ENCODE measurements at places on chromosomes 13 and 19.

GRCh38 chr13:112576191-112576590 is 11.8 kb downstream of the TUBGCP3 start:
- no peak for DNase-seq

GRCh38 chr19:4795400-4795799 is 3.9 kb downstream of the FEM1A start:
- no peak for DNase-seq

- no peak for DNase-seq
Measured at GRCh38 chr13:84705982-84706710, 823.9 kb upstream of the SLITRK1 start.

DNA sequence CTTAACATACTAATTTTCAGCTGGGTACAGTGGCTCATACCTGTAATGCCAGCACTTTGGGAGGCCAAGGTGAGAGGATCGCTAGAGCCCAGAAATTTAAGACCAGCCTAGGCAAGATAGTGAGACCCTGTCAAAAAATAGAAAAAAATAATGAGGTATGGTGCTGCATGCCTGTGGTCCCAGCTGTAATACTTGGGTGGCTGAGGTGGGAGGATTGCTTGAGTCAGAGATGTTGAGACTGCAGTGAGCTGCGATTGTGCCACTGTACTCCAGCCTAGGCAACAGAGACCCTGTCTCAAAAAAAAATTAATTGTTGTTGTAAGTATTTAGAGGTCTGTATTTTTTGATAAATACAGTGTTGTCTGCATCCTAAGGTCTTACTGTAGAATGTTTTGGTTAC is 66.8 kb downstream of the FNDC3A start:
- DNase-seq = no peak

- DNase-seq = no peak
Measured at GRCh38 chr19:44806291-44806690, 2.6 kb upstream of the BCAM start.

DNA sequence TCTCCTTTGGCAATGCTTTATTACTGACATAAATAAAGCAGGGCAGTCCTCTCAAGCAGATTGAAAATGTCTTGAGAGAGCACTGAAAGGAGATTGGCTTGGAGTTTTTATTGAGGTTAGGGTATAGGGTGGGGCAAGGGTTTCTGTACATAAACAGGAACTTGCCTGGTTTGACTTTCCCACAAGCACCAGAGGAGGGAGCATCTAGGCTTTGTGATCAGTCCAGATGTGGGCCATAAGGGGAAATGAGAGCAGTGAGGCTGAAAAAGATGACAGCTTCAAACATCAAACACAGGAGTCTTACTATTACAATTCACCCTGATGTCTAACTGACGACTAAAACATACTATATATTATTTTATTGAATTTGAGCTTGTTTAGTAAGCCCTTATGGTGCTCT is 260.9 kb downstream of the MTUS2 start:
- no peak for DNase-seq

DNA sequence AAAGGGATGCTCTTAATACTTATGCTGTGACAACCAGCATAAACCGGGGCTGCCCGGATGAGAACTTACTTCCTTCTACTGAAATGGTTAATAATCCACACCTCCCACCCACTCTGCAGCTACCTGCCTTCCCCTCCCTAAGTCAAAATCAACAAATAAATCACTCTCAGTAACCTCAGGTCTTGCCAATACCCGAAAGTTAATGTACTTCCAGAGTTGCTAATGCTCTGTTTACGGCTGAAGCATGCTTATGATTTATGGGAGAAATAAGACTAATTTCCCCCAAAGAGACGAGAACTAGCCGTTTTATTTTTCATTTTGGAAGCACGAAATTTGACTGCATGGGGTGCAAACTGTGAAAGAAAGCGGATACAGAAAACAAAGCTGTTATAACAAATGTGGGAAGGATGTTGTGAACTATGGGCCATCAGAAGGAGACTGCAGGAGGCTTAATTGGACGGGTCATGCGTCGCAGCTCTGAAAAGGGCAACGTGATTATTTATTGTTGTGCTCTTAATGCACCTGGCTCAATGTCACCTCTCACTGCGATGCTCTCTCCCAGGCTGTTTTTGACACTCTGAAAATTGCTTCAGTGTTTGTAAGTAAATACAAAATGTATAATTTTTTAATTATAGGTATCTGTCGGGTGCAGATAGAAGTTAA is 114.0 kb upstream of the SLC7A1 start:
- no peak for DNase-seq

DNA sequence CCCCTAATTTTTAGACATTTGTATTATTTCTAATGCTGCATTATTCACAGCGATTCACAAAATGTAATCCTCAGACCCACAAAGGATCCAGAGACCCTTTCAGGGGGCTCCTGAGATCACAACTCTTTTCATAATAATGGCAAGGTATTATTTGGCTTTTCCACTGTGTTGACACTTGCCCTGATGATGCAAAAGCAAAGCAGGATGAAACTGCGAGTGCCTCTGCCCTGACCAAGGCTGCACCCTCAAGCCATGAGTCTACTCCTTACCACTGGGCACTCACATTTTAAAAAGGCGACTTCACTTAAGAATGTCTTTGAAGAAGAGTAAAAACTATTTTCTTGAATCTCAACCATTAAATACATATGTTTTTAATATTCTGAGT is 11.4 kb downstream of the ELF1 start:
- no peak for DNase-seq

DNA sequence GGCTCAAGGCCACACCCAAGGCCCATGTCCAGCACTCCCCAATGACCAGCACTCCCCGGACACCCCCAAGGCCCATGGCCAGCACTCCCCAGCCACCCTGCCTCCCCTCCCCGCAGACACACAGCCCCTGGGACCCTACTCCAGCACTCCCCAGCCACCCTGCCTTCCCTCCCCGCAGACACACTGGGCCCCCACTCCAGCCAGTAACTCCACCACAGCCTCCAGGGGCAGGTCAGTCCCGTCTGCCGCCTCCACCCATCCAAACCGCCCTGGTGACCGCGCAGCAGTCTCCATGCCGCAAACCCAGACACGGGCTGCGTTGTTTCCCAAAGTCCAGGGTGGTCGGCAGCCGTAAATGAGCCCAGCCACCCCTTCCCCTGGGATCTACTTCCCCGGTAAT is 70.7 kb downstream of the SPACA7 start:
- DNase-seq = no peak

DNA sequence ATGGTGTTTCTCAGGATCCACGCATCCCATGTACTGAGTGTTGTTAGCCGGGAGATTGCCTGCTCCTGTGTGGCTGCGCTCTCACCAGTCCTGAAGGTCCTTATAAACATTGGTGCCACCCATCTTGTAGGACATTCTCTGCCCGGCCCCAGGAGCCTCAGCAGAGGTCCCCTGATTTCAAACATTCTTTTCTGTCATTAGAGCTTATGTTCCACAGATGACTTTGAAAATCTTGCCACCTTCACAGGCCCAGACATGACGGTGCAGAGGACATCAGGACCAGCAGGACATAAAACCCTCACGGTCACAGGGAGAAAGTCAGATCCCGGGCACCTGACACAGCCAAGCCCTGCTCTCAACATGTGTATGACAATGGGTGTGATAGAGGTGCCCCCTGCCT is 33.2 kb upstream of the PEPD start:
- no peak for DNase-seq
